ENCODE measurements at places on chromosomes 7 and 10.

GRCh38 chr10:4688601-4689000 is 137.4 kb upstream of the AKR1E2 start:
- DNase-seq = no peak
- H3K36me3 ChIP-seq = no peaks in the 10 kb centered on the region
- H3K27ac ChIP-seq = no peak overlapping the region
- H3K4me3 ChIP-seq = no peak overlapping the region

DNA sequence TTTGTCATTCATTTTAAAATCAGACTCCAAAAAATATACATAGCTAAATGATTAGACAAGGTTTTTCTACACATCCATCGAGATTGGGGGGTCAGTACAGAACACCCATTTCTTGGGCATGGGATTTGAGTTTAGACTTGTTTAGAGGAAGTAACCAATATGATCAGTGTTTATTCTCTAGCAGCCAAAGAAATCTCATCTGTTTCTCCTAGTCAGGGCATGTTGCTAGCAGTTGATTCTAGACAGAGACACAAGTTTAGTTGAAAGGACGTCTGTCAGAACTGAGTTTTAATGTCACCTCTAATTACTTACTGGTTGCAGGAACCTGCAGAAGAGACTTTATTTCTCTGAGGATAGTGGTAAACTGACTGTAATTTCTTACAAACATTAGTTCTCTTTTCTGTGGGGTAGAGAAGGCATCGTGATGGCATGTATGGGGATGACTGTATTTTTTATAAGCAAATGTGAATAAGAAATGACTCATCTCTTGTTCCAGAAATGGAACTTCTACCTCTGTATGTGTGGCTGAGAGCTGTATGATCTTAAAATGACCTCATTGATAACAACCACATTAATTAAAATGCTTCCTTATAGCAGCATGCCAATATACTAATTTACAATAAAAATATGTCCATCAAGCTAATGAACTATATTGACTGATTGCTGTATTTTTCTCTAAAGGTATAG is 30.6 kb upstream of the RHOBTB1 start:
- DNase-seq = no peak
- peaks cover 9% of the 10 kb centered on the region for H3K27me3 ChIP-seq

DNA sequence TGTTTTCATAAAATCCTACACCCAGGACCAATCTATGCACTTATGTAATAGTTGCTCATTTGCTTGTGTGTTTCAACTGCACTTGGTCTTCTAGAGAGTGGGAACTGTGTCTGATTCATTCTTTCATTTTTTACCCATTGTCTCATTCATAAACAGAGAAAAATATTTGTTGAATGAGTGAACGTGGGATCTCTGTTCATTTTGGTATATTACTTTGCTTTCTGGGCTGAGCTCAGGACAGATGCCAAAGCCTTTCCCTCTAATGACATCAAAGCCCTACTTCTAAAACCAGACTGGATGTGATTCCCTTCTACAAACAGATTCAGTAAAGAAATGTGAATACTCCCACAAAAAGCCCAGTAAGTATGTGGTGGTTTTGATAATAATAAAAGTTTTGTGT is 145.2 kb downstream of the ST7 start:
- H3K27ac ChIP-seq = no peak overlapping the region
- DNase-seq = no peak
- no peaks in the 10 kb centered on the region for H3K27me3 ChIP-seq
- H3K36me3 ChIP-seq = peaks cover 2% of the 10 kb centered on the region
- no peaks in the 10 kb centered on the region for H3K4me1 ChIP-seq

GRCh38 chr10:126565441-126565840 is 105.1 kb downstream of the C10orf90 start:
- no peak overlapping the region for H3K27ac ChIP-seq
- H3K27me3 ChIP-seq = no peaks in the 10 kb centered on the region
- H3K4me1 ChIP-seq = no peaks in the 10 kb centered on the region

DNA sequence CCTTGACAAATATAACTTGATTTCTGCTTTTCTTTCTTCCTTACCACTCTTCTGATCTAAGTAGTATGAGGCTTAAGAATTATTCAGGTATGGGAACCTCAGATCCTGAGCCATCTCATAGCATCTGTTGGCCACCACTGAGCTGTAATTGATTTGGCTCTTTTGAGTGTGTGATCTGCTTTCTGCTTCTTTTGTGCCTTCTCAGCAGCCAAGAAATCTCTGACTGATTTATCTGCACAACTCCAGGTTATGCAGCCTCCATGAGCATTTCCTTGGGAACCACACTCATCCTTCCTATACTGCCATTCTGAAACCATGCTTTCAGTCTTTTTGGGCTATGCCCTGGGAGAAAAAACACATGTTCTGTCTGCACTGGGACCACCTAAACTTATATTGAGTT is 178.0 kb upstream of the FAM3C start:
- H3K4me3 ChIP-seq = no peak overlapping the region
- H3K36me3 ChIP-seq = no peaks in the 10 kb centered on the region
- H3K27me3 ChIP-seq = peaks cover 15% of the 10 kb centered on the region
- no peak overlapping the region for H3K27ac ChIP-seq

DNA sequence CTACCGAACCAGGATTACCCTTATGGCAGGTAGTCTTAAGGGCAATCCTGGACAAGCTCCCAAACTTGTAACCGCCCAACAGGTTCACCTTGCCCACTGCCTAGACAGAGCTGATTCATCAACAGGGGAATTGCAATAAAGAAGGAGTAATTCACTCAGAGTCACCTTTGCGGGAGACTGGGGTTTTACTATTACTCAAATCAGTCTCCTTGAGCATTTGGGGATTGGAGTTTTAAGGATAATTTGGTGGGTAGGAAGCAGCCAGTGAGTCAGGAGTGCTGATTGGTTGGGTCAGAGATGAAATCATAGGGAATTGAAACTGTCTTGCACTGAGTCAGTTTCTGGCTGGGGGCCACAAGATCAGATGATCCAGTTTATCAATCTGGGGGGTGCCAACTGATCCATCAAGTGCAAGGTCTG is 25.3 kb downstream of the HK1 start:
- H3K27me3 ChIP-seq = no peaks in the 10 kb centered on the region
- H3K4me3 ChIP-seq = no peak overlapping the region
- no peaks in the 10 kb centered on the region for H3K36me3 ChIP-seq
- H3K27ac ChIP-seq = no peak overlapping the region
- no peak for DNase-seq

DNA sequence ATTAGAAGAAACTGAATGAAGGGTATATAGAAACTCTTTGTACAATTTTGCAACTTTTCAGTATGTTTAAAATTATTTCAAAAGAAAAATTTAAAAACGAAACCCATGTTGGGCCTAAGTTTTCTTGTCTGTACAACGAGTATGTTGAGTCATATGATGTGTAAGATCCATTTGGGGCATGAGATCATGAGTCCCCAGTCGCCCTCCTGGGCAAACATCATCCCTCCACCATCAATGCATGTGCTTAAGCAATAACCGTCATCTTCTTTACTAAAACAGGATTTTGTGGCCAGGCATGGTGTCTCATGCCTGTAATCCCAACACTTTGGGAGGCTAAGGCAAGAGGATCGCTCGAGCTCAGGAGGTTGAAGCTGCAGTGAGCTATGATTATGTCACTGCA is 54.2 kb upstream of the CDCA7L start:
- no peaks in the 10 kb centered on the region for H3K36me3 ChIP-seq
- no peak overlapping the region for H3K4me3 ChIP-seq
- peaks cover under 1% of the 10 kb centered on the region for H3K27me3 ChIP-seq

DNA sequence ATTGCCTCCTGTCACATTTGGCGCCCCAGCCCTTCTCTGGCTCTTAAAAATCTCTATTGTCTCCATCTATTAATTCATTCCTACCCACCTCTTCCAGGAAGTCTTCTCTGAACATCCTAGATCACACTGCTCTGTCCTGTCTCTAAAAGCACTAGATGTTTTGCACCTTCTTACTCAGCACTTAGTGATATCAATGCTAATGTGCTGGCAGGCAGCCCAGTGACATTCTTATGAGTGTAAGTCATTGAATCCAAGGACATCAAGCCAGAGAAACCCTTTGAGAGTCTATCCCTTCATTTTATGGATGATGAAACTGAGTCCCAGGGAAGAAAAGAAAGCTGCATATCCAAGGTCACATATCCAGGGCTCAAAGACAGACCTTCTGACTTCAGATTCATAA is 48.3 kb upstream of the PAX2 start:
- no peak overlapping the region for H3K4me3 ChIP-seq
- peaks cover 7% of the 10 kb centered on the region for H3K4me1 ChIP-seq
- peaks cover 14% of the 10 kb centered on the region for H3K27me3 ChIP-seq
- no peak overlapping the region for H3K27ac ChIP-seq
- DNase-seq = no peak

DNA sequence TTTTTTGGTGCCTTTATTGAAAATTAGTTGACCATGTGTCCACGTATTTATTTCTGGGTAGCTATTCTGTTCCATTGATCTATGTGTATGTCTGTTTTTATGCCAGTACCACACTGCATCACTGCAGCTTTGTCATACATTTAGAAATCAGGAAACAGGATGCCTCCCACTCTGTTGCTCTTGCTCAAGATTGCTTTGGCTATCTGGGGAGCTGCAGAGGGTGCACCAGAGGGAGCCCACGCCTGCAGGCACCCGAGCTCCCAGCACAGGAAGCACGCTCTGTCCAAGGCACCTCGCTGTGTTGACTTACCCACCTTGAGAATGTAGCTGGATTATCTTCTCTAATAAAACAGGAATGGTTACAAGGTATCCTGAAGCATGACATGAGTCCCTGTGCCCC is 301.7 kb downstream of the TCERG1L start:
- no peak overlapping the region for H3K4me3 ChIP-seq
- H3K27ac ChIP-seq = no peak overlapping the region
- peaks cover 2% of the 10 kb centered on the region for H3K27me3 ChIP-seq
- no peaks in the 10 kb centered on the region for H3K4me1 ChIP-seq

DNA sequence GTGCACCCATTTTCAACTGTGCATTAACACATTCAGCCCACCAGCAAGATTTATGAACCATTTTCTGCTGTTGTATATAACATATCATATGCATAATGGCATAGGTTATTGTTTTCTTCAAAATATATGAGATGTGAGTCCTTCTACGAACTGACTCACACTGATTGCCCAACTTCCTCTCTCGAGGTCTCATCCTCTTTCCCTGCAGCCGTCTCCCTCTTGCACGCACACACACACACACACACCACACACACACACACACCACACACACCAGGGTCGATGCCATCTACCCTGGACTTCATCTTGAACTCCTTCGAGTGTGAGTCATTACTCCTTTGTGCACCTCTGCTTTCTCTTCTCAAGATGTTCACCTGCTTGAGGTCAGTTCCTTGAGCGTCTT is 36.7 kb downstream of the EGFR start:
- H3K4me3 ChIP-seq = no peak overlapping the region
- H3K27me3 ChIP-seq = peaks cover 9% of the 10 kb centered on the region
- no peak for DNase-seq
- no peaks in the 10 kb centered on the region for H3K36me3 ChIP-seq
- H3K27ac ChIP-seq = no peak overlapping the region
- H3K4me1 ChIP-seq = no peaks in the 10 kb centered on the region

- no peaks in the 10 kb centered on the region for H3K27me3 ChIP-seq
- H3K4me1 ChIP-seq = no peaks in the 10 kb centered on the region
- H3K36me3 ChIP-seq = no peaks in the 10 kb centered on the region
- H3K4me3 ChIP-seq = no peak overlapping the region
- no peak overlapping the region for H3K27ac ChIP-seq
Measured at GRCh38 chr10:18753312-18753895, 94.2 kb downstream of the ARL5B start.

GRCh38 chr7:39592586-39592985 is 26.4 kb downstream of the YAE1 start:
- no peak for DNase-seq
- H3K36me3 ChIP-seq = no peaks in the 10 kb centered on the region
- no peak overlapping the region for H3K4me3 ChIP-seq
- no peaks in the 10 kb centered on the region for H3K4me1 ChIP-seq
- H3K27ac ChIP-seq = no peak overlapping the region

GRCh38 chr7:52475001-52475582 is 560.3 kb upstream of the POM121L12 start:
- H3K27ac ChIP-seq = no peak overlapping the region
- DNase-seq = no peak
- H3K36me3 ChIP-seq = no peaks in the 10 kb centered on the region
- no peaks in the 10 kb centered on the region for H3K27me3 ChIP-seq
- H3K4me1 ChIP-seq = no peaks in the 10 kb centered on the region
- no peak overlapping the region for H3K4me3 ChIP-seq

DNA sequence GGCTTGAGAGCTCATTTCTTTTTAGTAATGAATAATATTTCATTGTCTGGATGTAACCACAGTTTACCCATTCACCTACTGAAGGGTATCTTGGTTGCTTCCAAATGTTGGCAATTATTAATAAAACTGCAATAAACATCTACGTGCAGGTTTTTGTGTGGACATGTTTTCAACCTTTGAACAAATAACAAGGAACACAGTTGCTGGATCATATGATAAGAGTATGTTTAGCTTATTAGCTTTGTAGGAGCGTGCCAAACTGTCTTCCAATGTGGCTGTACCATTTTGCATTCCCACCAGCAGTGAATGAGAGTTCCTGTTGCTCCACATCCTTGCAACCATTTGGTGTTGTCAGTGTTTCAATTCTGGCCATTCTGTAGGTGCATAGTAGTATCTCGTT is 49.0 kb downstream of the CSGALNACT2 start:
- no peak for DNase-seq
- no peaks in the 10 kb centered on the region for H3K4me1 ChIP-seq
- H3K4me3 ChIP-seq = no peak overlapping the region
- H3K27ac ChIP-seq = no peak overlapping the region
- H3K36me3 ChIP-seq = peaks cover 32% of the 10 kb centered on the region
- no peaks in the 10 kb centered on the region for H3K27me3 ChIP-seq

- H3K4me1 ChIP-seq = peaks cover 15% of the 10 kb centered on the region
- DNase-seq = no peak
- H3K36me3 ChIP-seq = no peaks in the 10 kb centered on the region
- no peak overlapping the region for H3K4me3 ChIP-seq
- H3K27ac ChIP-seq = peak overlapping the region; percentile 15
Measured at GRCh38 chr10:454860-455259, 234.6 kb downstream of the DIP2C start.

DNA sequence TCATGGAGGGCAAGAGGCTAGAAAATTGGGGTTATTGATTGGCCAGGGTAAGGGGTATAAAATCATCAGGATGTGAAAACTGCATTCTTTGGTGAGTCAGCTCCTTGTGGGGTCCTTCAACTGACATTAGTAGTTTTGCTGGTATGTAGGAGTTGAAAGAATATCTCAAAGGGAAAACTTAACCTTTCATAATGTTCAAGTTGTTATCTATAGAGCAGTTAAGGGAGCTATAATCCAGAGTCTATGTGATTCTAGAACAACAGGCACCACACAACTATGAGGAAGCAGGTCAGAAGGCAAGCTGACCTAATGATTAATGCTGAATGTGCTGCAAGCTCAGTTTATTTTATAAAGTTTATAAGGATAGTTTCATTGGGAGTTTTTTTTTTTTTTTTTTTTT is 13.7 kb downstream of the PRPS1L1 start:
- H3K27ac ChIP-seq = no peak overlapping the region
- peaks cover 14% of the 10 kb centered on the region for H3K27me3 ChIP-seq
- no peaks in the 10 kb centered on the region for H3K4me1 ChIP-seq

- peaks cover 2% of the 10 kb centered on the region for H3K36me3 ChIP-seq
- DNase-seq = no peak
- no peak overlapping the region for H3K27ac ChIP-seq
- no peaks in the 10 kb centered on the region for H3K4me1 ChIP-seq
- H3K27me3 ChIP-seq = peaks cover 2% of the 10 kb centered on the region
- H3K4me3 ChIP-seq = no peak overlapping the region
Measured at GRCh38 chr7:157475095-157475494, 138.3 kb downstream of the DNAJB6 start.
